Head of caudate nucleus (tissue), 42 donors: ENCODE measurements at places on chromosomes 7 and 10.

- no peak for DNase-seq
These were observed 26.1 kb downstream of the ENKUR start for GRCh38 chr10:24989867-24990266.

DNA sequence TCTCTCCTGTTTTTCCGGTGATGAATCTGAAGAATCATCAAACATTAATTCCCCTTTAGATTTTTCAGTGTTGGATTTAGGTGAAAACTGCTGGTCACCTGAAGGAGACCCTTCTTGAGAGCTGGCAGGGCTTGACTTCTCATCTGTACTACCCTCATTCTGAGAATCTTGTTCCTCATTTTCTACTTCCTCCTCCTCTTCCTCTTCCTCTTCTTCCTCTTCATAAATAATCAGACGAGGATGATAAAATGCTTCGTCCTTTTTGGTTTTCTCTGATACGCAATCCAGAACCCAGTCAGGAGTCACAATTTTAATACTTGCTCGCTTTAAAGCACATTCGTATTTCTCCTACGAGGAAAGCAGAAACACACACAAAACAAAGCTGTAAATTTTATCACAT is 26.9 kb downstream of the PAXIP1 start:
- no peak for DNase-seq

GRCh38 chr10:8321990-8322389 is 267.5 kb downstream of the GATA3 start:
- no peak for DNase-seq

DNA sequence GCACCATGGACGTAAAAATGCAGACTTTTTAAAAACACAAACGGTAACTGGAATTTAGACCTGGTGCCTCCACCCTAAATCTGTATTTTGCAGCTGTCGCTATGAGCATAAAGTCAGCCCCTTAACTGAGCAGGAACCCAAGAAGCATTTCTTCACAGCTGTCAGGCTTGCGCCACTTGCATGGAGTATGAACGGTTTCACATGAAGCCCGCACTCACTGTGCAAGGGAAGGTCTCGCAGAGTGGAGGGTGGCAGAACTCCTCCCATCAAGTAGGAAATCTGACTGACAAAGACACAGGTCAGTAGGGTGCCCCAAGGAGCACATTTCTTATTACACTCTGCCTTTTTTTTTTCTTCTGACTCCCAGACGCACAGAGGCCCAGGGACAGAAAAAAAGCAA is 58.5 kb downstream of the ELMO1 start:
- DNase-seq = no peak

- DNase-seq = peak; percentile 98
These were observed at the start of gene RADIL for GRCh38 chr7:4883372-4884144. Gene RADIL (minus strand): TSS chr7:4883716. CDS start chr7:4878139, 5,577 bp downstream.

GRCh38 chr10:103759100-103759781 is 96.1 kb downstream of the SH3PXD2A start:
- peak; percentile 78 for DNase-seq

GRCh38 chr7:141557360-141557759 is 6.2 kb downstream of the AGK start:
- DNase-seq = no peak

DNA sequence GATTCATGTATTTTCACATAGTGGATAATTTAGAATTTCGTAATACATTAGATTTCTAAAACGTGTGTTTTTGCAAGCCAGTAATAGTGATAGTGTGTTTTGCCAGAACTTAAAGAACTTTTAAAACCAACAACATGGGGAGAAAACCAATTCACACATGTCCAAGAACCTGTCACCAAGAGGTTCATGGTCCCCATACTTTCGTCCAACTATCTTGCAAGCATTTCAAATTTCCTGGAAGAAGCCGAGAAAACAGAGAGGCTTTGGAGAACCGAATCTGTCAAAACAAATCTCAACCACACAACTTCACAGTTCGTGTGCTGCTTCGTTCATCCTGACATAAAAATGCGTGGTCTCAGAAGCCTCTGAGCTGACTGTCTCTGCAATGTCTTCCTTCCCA is 31.9 kb downstream of the GFRA1 start:
- no peak for DNase-seq
